RWPE1 (cell line): ENCODE measurements at places on chromosomes 6 and 20.

DNA sequence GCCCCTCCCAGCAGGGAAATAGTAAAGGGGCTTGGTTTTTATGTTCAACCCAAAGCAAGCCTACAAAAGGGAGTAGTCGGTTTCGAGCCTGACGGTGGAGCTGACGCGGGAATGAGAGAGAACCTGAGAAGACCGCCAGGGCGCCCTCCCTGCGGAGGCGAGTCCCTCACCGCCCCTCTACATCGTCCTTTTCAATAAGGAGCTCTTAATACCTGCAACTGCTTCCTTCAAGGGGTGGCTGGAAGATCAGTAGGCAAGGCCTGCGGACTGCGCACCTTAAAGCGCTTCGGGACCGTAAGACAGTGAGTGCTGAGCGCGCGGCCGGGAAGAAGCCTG is 709 bp upstream of the ZNF76 start:
- DNase-seq = peak; percentile 52

GRCh38 chr20:41098703-41099250 is 38.6 kb upstream of the PLCG1 start:
- no peak for DNase-seq

GRCh38 chr6:145469021-145469420 is 266.3 kb downstream of the EPM2A start:
- DNase-seq = no peak

DNA sequence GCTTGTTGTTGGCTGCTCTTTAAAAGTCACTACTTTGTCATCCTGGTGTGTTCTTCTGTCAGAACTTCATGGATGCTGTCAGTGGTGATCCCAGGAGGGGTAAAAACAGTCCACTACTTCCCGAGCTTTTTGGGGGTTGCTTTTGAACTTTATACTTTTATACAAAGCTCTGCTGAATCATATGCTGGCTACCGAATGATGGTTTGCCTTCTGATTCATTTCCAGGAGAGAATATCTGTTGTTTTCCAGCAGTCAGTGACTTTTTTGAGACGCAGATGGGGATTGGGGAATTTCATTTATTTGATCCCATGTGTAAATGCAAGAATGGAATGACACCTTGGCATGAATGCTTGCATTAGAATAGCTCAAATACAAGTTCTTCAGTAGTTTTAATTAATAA is 32.7 kb upstream of the COL10A1 start:
- no peak for DNase-seq

DNA sequence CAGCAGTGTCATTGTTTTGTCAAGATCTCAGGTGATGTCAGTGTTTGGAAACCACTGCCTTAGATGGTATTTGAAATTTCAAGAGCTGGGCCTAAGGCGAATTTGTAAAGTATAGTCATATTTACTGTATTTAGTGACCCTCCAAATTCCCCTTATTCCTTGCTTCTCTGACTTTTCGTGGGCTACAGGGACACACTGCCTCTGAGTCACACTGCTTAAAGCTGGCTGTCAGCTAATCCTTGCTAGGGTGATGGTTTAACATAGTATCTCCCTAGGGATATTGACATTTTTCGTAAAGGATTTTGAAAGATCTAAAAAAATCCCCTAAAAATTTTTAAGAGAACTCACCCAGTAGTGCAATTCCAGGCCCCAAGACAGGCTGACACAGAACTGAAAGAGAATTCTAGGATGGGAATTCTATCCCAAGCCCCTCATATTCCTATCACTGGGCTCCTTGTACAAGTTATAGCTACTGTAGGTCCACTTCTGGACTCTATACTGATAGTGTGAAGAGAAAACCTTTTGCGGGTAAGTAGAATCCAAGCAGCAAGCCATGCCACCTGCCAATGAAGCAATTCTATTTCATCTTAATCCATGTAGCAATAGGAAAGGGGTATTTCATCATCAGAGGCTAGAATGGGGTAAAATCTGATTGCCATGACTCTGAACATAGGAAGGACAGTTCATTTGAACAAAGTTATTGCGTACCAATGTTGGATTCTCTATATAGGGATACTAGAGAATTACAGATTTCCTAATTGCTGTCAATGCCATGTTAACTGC is 4.3 kb downstream of the BMP6 start:
- DNase-seq = no peak

DNA sequence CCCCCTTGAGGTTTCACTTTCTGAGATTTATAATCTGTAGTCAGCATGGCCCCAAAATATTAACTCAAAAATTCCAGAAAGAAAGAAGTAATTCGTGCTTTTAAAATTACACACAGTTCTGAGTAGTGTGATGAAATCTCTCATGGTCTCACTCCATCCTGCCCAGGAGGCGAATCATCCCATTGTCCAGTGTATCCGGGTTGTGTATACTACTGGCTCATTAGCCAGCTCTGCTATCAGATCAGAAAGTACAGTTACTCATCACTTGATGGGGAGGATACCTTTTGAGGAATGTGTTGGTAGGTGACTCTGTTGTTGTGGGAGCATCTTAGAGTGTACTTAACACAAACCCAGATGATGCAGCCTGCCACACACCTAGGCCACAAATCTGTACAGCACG is 65.2 kb downstream of the CDC5L start:
- DNase-seq = peak; percentile 62

DNA sequence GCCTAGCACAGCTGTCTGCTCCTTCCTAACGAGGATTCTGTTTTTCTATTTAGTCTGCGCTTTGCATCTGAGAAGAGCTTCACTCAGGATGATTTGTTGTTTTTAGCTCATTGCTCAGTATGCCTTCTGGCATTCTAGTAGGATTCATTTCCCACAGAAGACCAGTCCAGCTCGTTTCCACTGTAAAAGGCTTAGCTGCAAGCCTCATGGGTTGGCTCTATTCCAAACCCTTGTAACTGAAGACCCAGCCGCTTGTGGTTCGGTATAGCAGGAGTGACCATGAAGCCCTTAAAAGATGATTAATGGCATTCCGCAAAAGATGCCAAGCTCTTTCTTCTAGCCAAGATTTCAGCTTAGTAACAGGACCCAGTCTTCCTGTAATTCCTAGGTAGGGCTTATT is 7.2 kb downstream of the ADGRF1 start:
- DNase-seq = peak; percentile 84

DNA sequence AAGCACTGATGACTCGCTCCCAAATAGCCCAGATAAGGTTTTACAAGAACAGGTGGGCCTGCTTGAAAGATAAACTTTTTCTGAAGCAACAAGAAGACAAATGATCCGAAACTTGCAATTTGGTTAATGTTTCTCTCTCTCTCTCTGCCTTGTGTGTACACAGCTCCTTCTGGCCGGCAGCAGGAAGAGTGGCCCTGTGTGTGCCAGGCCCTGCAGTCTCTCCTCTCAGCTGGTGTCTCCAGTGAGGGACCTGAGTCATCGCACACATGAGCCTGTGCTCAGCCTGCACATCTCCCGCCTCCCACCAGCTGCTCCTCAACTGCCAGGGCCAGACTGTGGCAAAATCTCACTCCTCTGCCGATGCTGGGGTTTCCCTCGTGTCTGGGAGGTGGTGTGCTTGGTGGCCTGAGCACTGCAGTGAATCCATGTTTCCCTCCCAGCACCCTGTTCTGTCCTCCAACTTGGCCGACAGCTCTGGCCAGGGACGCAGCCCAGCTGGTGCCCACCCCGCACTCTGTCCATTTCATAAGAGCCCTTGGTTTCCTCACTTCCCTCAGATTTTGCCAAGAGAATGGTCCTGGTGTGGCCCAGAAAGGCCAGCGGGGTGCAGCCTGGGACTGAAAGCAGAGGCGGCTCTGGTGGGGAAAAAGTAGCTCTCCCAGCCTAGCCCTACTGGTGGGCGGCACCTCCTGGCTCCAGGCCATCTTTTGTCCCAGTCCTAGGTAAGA is 49.4 kb downstream of the ERMARD start:
- peak; percentile 33 for DNase-seq

- no peak for DNase-seq
Measured at GRCh38 chr6:43860285-43860684, 90.3 kb downstream of the VEGFA start.

DNA sequence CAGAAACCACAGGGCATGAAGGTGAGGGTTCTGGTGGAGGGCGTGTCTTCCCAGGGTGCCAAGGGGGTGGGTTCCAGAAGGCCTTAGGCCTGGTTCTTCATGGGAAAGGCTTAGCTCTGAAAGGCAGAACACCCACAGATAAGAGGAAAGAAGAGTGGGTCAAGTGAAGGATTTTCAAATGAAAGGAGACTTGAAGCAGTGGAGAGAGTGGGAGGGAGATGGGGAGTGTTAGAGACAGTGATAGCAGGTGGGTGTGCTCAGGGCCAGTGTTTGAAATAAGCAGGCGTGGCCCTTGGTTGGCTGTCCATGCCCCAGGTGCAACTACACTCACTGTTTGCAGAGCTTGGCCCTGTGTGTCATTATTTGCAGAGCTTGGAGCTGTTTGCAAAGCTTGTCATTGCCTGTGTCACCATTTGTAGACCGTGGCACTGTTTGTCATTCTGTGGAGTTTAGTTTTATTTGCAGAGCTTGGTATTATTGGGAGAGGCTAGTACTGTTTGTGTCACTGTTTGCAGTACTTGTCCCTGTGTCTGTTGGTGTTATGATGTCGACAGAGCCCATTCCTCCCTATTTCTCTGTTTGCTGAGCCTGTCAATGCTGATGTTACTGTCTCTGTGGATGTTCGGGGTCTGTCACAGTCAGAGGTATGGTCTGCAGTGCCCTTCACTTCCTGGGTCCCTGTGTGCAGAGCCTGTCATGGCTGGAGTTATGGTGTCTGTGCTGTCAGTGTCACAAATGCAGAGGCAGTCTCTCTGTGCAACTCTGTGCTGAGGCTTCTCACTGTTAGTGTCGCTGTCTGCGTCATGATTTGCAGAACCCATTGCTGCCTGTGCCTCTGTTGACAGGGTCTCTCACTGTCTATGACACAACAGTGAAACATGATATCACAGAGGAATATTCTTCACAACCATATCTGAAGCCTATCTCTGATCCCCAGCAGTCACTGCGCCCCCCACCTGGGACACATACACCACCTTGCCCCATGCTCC is 127.7 kb upstream of the LRFN2 start:
- no peak for DNase-seq

DNA sequence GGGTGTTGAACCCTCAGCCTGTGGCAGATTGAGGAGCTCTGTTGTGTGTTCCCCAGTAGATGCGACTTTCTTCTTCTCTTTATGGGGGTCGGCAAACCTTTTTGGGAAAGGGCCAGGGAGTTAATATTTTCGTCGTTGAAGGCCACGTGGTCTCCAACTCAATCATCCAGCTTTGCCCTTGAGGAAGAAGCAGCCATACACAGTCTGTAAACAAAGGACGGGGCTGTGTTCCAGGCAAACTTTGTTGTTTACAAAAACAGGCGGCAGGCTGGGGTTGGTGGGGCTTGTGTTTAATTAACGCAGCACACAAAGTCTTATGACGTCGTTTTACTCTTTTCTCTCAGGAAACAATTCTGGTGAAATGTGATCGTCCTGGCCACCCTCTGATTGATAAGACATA is 20.2 kb downstream of the KIF25 start:
- DNase-seq = no peak

DNA sequence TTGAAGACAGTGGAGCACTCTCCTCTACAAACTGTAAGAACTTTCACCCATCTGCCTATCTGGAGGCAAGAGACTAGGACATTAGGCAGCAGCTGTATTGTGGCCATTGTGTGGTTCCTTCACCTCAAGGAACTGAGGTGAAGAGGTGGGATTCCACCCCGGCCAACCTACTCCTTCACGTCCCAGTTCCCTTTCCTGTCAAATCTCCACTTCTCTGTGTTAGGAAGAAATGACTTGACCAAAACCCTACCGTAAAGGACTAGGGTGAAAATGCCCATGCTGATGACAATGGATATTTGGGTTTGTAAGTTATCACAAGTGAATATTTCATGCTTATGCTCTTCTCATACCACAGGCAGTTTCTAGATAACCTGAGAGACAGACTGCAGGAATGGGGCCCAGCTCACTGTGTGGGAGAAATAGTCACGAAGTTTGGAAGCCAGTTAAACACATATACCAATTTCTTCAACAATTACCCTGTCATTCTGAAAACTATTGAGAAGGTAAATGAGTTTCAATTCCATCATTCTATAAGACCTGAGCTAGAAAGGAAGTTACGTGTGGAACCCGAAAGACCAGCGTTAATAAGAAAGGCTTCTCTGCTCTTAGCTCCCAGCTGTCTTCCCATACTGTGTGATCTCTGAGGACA is 86.6 kb downstream of the ECT2L start:
- no peak for DNase-seq

- DNase-seq = no peak
Measured at GRCh38 chr6:90230548-90231215, 66.0 kb downstream of the BACH2 start.

GRCh38 chr6:139600919-139601475 is 226.5 kb upstream of the CITED2 start:
- DNase-seq = no peak

DNA sequence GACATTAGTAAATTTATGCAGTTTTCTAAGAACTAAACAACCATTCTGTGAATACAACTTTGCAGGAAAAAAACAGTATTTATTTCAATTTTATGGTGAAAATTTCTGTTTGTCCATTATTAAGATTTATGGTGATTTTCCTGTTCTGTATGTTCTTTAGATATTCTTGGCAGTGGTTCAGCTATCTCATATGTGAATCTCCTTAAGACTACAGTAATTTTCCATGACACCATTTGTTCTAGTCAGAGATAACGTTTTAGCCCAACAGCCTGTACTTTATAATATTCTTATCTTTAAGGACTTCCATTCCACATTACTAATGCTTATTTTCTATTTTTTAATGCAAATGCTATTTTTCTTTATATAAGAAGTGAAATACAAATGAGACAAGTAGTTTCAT is 504.0 kb downstream of the RFPL4B start:
- no peak for DNase-seq

GRCh38 chr6:86153521-86153920 is 510.8 kb upstream of the SYNCRIP start:
- DNase-seq = no peak

GRCh38 chr20:62645613-62646012 is 3.3 kb downstream of the SLCO4A1 start:
- DNase-seq = no peak

- DNase-seq = no peak
Measured at GRCh38 chr20:63751471-63752271, 12.1 kb downstream of the SLC2A4RG start.

GRCh38 chr20:26214991-26215390 is 518.3 kb upstream of the ZNF337 start:
- no peak for DNase-seq

- DNase-seq = no peak
Measured at GRCh38 chr20:34365765-34366213, 2.7 kb downstream of the ITCH start.

GRCh38 chr6:11748591-11749210 is 29.9 kb downstream of the ADTRP start:
- DNase-seq = no peak
